AG10803 (cell line): ENCODE measurements at places on chromosomes 7 and 10.
A peak's percentile ranks its signal among the peaks of the same experiment; 100 is the strongest.

- DNase-seq = no peak
Measured at GRCh38 chr7:16648551-16648950, 2.6 kb downstream of the BZW2 start.

DNA sequence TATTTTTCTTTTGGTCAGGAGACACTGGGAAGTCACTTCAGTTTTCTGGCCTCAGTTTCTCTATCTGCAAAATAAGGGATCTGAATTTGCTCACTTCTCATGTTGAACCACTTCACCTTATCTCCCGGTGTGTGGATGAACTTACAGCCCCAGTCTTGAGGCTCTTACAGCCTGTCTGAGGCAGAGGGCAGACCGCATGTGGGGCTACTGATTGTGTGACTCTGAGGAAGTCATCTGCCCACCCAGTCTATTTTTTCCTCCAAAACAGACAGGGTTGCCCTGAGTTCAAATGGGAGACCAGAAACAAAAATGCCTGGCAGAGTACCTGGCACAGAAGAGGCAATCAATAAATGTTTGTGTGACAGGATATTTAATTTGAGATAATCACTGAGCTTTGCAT is 78.3 kb downstream of the LRMDA start:
- DNase-seq = no peak

DNA sequence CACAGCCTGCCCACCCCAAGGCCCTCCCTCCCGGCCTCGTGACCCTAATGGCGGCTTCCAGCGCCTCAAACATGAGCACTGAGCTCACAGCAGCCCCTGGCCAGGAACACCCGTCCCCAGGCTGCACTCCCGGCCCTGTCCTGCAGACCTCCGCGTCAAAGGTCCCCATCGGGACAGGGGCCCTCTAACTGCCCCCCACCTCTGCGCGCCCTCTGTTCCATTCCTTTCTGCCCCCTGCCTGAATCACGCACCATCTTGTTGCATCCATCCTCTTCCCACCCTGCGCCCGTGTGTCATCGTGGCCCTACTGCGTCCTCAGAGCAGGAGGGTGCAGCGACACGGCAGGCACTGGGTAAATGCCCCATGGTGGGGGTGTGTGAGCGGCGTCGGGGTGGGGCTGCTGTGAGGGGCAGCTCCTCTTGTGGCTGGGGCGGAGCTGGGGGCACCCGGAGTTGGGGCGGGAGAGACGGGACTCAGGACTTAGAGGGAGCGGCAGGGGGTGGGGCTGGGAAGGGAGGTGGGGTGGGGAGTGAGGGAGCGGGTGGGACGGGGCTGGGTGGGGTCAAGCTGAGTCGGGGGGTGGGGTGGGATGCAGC is 13.4 kb downstream of the SLC29A4 start:
- no peak for DNase-seq

DNA sequence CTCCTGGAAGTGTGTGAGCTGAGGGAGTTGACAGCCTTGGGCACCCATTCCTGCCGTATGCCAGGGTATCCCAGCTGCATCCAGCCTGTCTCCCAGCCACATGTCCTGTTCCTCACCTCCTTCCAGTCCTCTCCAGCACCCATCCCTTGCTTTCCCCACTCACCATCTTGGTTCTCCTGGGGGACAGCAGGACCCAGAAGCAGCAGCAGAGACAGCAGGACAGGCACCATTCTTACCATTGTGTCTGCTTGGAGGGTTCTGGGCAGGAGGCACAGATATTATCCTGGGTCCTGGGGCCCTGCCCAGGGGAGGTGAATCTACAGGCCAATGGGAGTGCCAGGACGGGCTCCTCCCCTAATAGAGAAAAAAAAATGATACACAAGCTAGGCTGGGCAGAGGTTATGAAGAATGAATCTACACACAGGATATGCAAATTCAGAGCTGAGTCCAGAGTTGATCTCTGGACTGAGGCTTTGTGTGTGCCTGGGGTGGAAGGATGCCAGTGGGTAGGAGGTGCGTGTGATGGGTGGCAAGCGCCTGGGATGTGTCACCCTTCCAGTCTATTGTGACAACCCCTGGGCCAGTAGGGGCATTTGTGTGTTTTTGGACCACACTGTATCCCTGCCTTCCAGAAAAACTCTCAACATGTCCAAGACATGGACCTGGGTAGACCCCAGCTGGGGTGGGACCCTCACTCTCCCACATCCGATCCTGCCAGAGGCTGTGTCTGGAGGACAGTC is at the start of gene AZGP1:
AZGP1 (minus strand) TSS at position 250 of the 740 bp plus-strand sequence; CDS start at position 239, 11 bp downstream.
- DNase-seq = no peak

- DNase-seq = no peak
Measured at GRCh38 chr7:101998906-101999240, 181.4 kb downstream of the CUX1 start.

- DNase-seq = peak; percentile 2
Measured at GRCh38 chr10:88557256-88557655, 25.9 kb downstream of the RNLS start.

GRCh38 chr7:80711531-80711930 is 73.1 kb downstream of the CD36 start:
- DNase-seq = peak; percentile 68

DNA sequence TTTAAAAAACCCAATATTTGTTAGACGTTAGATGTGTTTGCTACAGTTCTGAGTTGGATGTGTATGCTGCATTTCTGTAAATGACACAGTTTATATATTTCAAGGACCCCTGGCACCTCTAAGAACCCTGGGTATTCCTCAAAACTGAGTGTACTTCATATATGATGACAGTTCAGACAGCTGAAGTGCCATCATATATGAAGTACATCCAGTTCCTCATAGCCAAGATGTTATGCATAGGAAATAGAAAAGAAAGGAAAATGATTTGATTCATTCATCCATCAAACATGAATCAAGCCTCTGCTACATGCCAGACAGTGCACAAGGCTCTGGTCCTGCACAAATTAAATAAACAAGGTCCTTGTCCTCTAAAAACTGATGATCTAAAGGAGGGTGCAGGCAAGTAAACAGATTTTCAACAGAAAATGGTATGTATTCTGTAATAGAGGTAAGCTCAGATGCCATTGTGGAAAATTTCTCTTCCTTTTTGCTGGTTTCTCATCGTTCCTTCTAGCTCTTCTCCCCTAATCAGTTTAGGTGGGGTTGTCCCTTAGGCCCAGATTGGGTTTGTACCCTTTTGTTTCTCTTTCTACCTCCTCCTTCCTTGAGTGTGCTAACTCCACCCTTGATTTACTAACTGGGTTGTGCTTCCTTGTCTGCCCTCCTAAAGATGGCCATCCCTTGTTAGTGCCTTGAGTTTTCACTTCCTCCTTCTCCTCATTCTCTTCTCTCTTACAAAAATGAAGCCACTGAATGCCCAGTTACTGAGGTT is 25.3 kb upstream of the SMIM30 start:
- no peak for DNase-seq

GRCh38 chr7:83162402-83163256 is at the start of gene PCLO:
Gene PCLO (minus strand): TSS chr7:83162884. CDS start chr7:83162592, 292 bp downstream.
- peak; percentile 1 for DNase-seq

DNA sequence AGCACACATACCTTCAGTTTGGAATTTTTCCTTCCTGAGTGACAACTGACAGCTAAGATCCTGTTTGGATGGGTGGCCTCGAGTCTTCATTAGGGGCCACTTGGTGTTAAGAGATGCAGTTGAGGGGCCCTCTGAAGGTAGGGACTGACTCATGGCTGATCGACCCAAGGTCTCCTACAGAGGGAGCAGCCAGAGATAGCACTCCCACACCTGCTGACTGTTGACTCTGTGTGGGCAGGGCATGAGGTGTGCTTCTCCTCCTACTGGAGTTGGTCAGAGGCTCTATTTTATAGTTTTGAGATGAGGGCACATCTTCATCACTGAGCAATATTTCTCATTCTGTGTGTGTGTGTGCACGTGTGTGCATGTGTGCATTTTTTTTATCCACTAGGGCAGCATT is 378.8 kb upstream of the PODXL start:
- DNase-seq = no peak

GRCh38 chr7:103466814-103467213 is 20.8 kb upstream of the SLC26A5 start:
- no peak for DNase-seq

DNA sequence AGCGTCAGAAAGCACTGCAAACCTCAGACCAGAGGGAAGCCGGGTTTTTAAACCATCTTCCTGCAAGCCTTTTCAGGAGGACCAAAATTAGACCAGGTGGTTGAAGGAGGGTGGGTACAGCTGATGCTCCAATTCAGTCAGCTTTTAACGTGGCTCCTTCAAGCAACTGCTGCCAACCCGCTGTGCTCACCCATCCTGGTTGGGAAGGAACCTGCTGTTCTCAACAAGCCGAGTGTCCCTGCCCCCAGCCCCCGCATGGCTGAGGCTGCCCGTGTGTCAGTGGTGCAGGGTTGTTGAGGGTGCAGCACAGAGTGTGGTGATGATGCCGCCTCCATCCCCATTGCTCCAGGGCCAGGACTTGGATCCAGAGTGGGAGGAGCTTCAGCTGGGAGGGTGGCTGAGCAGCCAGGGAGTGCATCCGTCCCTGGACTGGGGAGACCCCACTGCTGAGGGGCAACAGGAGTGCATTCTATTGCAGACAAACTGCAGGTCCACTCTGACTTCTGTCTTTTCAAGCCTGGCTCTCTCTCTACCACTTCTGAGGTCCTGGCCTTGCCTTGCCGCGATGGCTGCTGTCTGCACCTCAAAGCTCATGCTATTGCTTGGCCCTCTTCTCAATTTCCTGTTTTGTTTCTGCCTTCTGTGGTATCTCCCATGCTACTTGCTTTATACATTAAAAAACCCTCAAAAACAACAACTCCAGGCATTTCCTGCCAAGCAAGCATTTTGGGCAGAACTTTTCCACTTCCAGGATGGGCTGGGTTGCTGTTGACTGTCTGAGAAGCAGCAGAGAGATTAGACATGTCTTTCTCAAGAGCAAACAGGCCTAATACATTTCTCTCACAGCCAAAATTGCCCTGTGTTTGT is 134.7 kb downstream of the DNAJB6 start:
- DNase-seq = no peak

DNA sequence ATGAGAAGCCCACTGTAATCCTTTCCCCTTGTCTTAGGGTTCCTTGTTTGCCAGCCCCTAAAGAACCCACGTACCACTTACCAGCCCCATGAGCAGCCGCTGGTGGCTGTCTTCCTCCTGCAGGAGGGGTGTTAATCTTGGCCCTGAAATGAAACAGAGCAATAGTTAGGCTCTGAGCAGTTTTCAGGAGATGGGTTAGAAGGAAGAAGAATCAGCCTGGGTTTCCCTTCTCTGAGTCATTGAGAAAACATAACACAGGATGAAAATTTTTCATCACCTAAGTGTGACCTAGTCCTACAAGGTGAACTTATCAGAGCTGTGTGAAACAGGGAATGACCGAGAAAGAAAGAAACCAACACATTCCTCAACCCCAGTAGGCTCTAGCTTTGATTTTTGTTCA is 90.0 kb downstream of the GSAP start:
- no peak for DNase-seq

- no peak for DNase-seq
Measured at GRCh38 chr7:152363798-152364197, 72.0 kb downstream of the KMT2C start.

- DNase-seq = peak; percentile 74
Measured at GRCh38 chr7:131556053-131556908, at the start of gene PODXL. Gene PODXL (minus strand): TSS chr7:131556628. CDS start chr7:131556359, 269 bp downstream.

GRCh38 chr7:124992851-124993562 is 63.4 kb upstream of the POT1 start:
- peak; percentile 60 for DNase-seq

DNA sequence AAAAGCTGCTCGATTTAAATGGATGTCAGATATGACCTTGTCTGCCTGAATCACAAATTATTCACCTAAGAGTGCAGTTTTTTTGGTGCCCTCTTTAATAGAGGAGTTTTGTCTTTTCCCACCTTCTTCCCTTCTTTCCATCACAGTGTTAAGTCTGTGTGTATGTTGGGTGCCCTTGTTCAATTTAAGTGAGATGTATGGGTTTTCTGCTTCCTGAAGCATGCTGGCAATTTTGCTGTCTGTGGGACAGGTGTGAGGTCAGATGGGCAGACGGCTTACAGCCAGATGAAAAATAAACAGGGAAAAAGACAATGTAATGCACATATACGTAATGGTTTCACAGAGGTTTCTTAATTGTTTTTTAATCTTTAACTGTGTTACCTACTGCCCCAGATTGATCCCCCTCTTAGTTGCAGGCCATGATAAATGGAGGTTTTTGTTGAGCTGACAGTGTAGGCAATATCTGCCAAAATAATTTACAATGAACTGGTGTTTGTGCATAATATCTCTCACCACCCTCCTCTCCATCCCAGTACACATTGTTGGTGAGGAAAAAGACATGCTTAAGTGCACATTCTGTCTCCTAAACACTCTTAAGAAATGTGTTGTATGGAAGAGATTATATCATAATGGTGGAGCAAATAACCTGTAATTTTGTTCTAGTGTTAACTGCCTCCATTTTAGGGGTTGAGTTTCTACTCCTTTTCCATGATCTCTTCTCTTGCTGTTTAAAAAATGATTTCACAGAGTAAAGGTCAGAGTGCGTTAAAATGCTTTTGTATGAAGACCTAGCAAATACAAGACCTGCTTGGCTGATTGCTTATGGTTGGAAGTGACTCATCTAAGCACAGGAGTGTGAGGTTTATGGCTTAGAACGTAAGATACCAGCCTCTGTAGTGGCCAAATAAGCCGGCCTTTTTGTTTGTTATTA is 123.9 kb downstream of the LRRC4 start:
- no peak for DNase-seq

DNA sequence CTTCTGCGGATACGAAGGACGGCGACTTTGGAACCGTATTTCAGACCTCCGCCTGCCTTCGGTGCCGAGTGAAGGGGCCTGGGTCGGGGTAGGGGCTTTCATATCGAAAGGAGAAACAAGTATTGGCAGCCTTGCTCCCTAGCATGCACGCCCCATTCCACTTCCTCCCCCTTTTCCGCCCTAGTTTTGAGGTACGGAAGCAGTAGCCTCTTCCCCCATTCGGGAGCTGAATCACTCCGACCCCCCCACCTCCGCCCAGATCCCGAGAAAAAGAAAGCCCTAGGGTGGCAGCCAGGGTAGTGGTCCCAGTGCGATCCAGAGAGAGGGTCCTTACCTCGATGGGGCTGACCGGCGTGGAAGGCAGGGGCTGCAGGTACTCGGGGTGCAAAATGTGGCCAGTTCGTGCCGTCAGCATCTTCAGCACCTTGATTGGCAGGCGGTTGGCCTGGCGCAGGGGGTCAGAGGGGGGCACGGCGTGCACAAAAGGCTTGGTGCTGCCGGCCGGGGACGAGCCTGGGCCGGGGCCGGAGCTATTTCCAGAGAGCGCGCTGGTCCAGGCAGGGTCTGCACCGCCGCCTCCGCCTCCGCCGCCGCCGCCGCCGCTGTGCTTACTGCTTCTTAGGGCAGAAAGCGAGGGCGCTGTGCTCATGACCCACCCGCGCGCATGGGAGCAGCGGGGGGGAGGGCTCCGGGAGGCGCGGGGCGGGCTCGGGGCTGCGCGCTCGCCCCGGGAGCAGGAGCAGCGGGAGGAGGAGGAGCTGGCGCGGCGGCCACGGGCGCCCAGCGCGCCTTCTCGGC is 594 bp downstream of the ZNF503 start:
- DNase-seq = peak; percentile 26
